Pancreas (tissue), 10 donors: ENCODE measurements at places on chromosomes 16 and 17. TPM values are rescaled to one million over a fixed set of nuclear protein-coding genes. Genes with fewer than 3 reads are reported as not detected.

DNA sequence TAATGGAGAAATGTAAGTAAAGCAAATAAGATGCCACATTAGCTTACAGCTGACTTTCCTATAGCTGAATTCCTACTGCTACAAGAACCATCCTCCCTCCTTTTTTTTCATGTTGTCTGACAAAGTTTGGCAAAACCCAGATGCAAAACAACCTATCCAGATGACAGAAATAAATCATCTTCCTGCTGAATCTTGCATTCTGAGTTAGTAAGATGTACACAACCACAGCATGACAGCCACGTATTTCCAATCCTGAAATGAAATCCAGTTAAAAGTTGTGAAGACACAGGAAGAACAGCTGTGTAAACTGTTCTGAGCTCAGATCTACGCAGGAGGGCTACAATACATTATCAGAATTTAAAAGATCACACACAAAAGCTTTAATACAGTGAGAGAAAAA lies 5.1 kb upstream of the DHX33 start:
- no peaks in the 10 kb centered on the region for H3K27me3 ChIP-seq
- no peak overlapping the region for H3K4me3 ChIP-seq
- H3K4me1 ChIP-seq: no peaks in the 10 kb centered on the region
- no peak for DNase-seq

GRCh38 chr17:75927286-75927922 lies 13.4 kb downstream of the FBF1 start:
- no peak overlapping the region for H3K4me3 ChIP-seq
- DNase-seq: no peak
- no peaks in the 10 kb centered on the region for H3K36me3 ChIP-seq
- no peak overlapping the region for H3K27ac ChIP-seq
- H3K4me1 ChIP-seq: no peaks in the 10 kb centered on the region
- no peaks in the 10 kb centered on the region for H3K27me3 ChIP-seq

NOS2 gene
- total RNA-seq: 0.06 TPM

DNA sequence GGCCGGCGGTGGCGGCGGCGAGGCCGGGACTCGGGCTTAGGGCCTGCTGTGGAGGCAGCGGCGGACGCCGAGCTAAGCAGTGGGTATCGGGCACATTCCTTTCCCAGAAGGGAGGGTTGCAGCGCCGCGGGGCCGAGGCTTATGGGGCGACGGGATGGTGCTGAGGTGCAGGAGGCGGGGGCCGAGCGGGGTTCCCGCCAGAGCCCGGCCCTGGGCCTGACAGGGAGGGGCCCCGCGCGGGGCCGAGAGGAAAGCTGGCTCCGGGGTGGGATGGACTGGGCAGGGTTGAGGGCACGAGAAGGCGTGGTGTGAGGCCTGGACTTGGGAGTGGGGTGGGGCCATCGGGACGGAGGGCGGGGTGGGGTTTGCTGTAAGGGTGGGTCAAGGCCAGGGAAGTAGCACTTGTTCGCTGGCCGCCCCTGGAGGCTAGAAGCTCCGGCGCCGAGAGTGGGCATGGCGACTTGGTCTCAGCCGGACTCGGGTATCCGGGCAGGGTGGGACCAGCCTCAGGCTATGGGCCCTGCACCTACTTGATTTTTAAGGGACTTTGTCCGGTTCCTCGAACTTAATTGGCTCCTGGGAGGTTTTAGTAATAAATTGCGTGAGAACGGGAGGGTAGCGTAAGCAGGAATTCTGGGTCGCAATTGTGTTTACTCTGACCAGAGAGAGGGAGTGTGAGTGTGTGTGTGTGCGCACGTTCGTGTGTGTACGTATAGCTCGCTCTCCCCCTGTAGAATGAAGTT lies 396 bp downstream of the NFE2L1 start:
- peak; percentile 90 for DNase-seq
- peak overlapping the region; percentile 90 for H3K27ac ChIP-seq
- H3K36me3 ChIP-seq: peaks cover 9% of the 10 kb centered on the region
- H3K4me3 ChIP-seq: peak overlapping the region; percentile 76
- H3K27me3 ChIP-seq: no peaks in the 10 kb centered on the region

DNA sequence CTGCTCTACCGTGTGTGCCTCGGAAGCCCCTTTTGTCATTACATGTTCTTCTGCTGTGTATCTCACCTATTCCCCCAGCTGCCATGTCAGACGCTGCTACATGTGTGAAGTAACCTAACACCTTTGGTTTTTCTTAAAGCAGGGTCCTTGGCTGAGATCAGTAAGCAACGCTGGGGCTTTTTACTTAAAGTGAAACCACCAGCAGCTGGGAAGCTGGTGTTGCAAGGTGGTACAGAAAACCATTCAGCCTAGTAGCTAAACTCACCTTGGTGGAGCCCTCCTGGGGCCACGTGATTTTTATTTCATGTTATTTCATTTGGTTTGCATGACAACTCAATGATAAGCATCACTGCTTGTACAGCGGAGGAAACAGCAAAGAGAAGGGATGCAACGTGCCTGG lies 62.6 kb downstream of the PLCG2 start:
- no peaks in the 10 kb centered on the region for H3K4me1 ChIP-seq
- H3K36me3 ChIP-seq: no peaks in the 10 kb centered on the region
- no peak for DNase-seq

DNA sequence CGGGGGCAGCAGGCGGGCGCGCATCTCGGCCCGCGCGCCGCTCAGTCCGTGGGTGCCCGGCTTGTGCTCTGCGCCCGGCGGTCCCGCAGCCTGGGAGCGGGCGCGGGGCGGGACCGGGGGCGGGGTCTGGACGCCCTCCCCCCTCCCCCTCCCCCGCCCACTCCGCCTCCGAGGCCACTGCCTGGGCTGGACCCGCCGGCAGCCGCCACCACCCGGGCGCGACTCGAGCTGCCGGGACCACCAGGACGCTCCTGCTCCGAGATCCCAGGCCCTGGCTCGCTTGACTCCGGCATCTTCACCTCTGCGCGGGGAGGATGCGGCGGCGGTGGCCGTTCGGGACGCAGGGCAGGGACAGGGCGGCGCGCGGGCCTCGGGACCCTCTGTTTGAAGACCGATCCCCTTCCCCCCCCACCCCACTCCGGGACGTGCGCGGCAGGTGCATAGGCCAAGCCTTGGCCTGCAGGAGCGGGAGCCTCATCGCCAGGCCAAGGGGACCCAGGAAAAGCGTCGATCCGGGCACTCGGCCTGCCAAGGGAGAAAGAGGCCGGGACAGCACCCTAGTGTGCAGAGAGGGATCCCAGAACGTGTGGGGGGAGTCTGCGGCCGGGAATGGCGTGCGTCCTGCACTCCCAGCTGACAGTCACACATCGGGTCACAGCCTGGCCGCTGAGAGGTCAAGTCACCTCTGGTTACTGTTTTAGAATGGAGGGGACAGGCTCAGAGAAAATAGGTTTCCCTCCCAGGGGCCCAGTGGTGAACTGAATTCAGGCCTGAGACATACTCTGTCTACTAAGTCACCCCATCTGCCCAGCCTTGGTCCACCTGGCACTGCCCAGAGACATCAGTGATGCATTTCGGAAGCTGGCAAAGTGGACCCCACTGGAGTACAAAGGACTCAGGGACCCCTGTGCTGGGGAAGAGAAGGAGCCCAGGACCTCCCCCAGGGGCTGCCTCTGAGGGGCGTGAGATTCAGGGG lies at the start of gene HS3ST6:
Gene HS3ST6, minus strand, starts transcription at position 65 of the 976 bp plus-strand sequence. CDS start 92 bp downstream, outside the sequence.
- no peak within 1 kb of the TSS for H3K4me3 ChIP-seq

DNA sequence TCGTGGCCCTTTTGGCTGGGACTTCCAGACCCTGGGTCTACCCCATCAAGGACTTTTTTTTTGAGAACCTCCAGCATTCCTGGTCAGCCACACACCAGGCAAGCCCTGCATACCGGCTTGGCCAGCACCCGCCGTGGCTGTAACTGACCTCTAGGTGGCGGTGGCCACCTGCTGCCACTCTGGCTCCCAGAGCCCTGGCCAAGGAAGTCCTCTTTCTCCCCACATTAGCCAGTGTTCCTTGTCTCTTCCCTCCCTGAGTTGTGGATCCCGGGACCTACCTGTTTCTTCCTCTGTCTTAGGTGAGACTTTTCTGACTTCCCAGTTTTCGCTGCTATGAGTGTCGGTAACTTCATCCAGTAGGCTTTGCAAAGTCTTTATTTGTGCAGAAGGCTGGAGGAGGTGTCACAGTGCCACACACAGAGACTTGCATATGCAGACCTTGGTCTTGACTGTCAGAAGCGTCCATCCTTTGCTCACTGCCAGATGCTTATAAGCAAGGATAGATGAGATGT lies 348.3 kb downstream of the CPPED1 start:
- H3K4me1 ChIP-seq: no peaks in the 10 kb centered on the region
- no peak overlapping the region for H3K27ac ChIP-seq
- H3K36me3 ChIP-seq: no peaks in the 10 kb centered on the region
- DNase-seq: peak; percentile 56
- no peaks in the 10 kb centered on the region for H3K27me3 ChIP-seq

GRCh38 chr17:7703584-7704479 lies 1.2 kb upstream of the EFNB3 start:
- no peak overlapping the region for H3K27ac ChIP-seq
- no peaks in the 10 kb centered on the region for H3K36me3 ChIP-seq
- no peaks in the 10 kb centered on the region for H3K27me3 ChIP-seq

GRCh38 chr16:27322858-27323780 lies 9.3 kb downstream of the IL4R start:
- no peaks in the 10 kb centered on the region for H3K4me1 ChIP-seq
- peak overlapping the region; percentile 84 for H3K27ac ChIP-seq
- H3K27me3 ChIP-seq: no peaks in the 10 kb centered on the region

DNA sequence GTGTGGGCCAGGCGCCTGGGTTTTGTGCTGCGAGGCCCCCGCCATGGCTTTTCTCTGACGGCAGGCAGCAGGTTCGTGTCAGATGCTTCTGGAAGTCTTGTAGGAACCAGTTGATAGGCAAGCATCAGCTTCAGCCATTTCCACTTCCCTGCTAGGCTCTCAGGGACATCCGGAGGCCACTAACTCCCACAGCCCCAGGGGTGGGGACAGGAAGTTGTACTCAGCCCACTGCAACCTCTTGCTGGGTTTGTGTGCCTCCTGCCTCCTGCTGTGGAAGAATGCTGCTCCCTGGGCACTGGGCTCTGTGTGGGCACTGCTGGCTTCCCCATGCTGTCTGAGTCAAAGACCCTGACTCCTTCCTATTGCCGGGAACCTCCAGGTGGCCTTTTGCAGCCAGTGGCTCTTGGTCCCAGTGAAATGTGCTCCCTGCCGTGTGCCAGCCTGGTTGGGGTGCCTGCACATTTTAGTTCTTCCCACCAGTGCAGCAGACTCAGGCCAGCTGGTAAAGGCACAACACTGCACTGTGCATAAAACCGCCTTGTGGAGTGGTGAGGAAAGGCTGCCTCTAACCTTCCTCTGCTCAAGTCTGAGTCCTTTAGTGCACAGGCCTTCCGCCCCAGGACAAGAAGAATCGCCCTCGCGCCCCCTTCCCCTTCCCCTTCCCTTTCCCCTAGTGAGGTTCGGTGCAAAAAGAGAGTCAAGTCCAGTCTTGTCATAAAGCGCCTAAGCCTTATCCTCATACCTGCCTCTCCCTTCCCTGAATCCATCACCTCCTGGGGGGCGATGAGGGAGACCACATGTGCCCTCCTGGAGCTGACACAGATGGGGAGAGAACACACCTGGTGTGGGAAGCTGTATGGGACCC lies 16.6 kb downstream of the LDHD start:
- no peaks in the 10 kb centered on the region for H3K27me3 ChIP-seq
- H3K36me3 ChIP-seq: no peaks in the 10 kb centered on the region
- no peak for DNase-seq
- peaks cover 12% of the 10 kb centered on the region for H3K4me1 ChIP-seq
- H3K27ac ChIP-seq: no peak overlapping the region

DNA sequence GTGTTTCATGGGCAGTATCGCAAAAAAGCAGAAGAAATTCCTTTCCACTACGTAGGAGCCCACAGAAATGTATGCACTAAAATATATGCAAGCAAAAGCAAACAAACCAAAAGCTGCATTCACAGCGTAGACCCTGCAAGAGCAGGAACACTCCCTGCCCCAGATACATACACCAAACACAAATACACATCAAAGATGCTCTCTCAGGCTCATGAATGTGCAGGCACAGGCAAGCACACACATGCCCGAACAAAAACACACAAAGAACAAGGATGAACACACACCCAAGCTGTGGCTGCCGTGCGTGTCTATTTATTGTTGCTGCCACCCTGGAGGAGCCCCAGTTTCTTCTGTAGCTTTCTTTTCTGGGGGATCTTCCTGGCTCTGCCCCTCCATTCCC lies 1.7 kb downstream of the NUPR1 start:
- peaks cover 2% of the 10 kb centered on the region for H3K4me1 ChIP-seq
- no peak for DNase-seq
- H3K27ac ChIP-seq: peak overlapping the region; percentile 94
- H3K36me3 ChIP-seq: no peaks in the 10 kb centered on the region

GRCh38 chr16:54210452-54211125 lies 76.0 kb downstream of the IRX3 start:
- H3K27ac ChIP-seq: no peak overlapping the region
- DNase-seq: no peak
- no peaks in the 10 kb centered on the region for H3K4me1 ChIP-seq
- no peak overlapping the region for H3K4me3 ChIP-seq
- no peaks in the 10 kb centered on the region for H3K36me3 ChIP-seq

ASPA gene
- 0.55 TPM for total RNA-seq

- no peaks in the 10 kb centered on the region for H3K4me1 ChIP-seq
- H3K4me3 ChIP-seq: no peak overlapping the region
- H3K27ac ChIP-seq: no peak overlapping the region
- no peaks in the 10 kb centered on the region for H3K27me3 ChIP-seq
- no peaks in the 10 kb centered on the region for H3K36me3 ChIP-seq
- DNase-seq: no peak
Measured at GRCh38 chr17:5788266-5788900, 204.1 kb upstream of the NLRP1 start.

- no peaks in the 10 kb centered on the region for H3K36me3 ChIP-seq
- no peak overlapping the region for H3K27ac ChIP-seq
- no peak for DNase-seq
- H3K4me3 ChIP-seq: no peak overlapping the region
- no peaks in the 10 kb centered on the region for H3K4me1 ChIP-seq
Measured at GRCh38 chr17:73526952-73527351, 117.3 kb downstream of the SDK2 start.

CCL1 gene
- not detected for total RNA-seq

DNA sequence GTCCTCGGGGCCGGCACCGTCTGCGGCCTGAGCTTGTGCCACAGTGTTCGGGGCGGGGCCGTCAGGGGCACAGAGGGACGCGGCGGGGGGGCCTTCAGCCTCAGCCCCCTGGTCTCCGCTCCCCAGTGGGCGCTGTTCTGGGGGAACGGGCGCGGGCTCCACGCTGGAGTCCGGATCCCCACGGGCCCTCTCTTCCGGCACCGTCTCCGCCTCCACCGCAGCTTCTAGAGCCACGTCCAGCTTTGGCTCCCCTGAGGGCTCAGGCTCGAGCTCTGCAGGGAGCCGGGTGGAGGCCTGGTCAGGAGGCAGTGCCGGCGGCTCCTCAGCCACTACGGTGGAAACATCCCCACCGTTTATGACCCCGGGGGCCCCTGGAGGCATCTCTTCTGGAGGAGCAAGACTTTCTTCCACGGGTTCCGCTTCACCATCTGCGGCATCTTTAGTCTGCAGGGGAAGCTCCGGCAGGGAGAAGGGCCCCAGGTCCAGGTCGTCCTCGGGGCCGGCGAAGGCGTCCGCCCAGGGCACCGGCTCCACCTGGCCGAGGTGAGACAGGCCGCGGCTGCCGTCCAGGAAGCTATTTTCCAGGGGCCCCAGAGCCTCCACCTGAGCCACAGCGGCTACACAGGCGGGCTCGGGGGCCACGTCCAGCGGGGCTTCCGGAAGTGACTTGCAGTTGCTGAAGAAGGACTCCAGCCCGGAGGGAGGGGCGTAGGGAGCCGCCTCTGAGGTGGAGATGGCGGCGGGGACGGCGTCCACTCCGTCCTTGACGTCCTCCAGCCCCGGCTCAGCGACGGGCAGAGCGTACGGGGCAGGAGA lies 62.4 kb downstream of the ZNF778 start:
- H3K36me3 ChIP-seq: peaks cover 12% of the 10 kb centered on the region
- H3K4me1 ChIP-seq: no peaks in the 10 kb centered on the region
- no peak overlapping the region for H3K27ac ChIP-seq
- no peak overlapping the region for H3K4me3 ChIP-seq
